ENCODE measurements at places on chromosomes 2 and 18.

- DNase-seq: no peak
These were observed 10.3 kb upstream of the HOXD1 start for GRCh38 chr2:176178038-176178756.

- peak; percentile 72 for DNase-seq
These were observed 920 bp downstream of the GULP1 start for GRCh38 chr2:188292348-188293239.

DNA sequence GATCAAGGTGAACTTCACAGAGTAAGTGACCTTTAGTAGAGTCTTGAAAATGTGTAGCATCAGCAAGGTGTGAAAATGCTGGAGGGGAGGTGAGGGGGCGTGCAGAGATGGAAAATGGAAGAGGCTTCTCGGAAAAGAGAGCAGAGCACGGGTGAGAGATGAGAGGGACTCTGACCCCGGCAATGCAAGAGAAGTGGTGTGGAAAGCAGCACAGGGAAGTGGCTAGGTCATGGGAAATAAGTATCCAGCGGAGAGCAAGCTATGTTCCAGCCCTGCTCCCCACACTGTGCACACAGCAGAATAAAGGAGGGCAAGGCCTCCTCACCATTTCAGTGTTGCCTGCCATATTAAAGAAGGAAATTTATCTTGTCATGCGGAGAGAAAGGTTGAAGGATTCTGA, 241.7 kb upstream of the DOK6 start:
- DNase-seq: no peak

GRCh38 chr2:6784291-6784690, 81.4 kb downstream of the CMPK2 start:
- peak; percentile 21 for DNase-seq

- no peak for DNase-seq
These were observed 200.8 kb downstream of the PLCL1 start for GRCh38 chr2:198004921-198005829.

- no peak for DNase-seq
These were observed 158.6 kb upstream of the SERTAD2 start for GRCh38 chr2:64812285-64812684.

- DNase-seq: no peak
These were observed 135.4 kb upstream of the SERPINE2 start for GRCh38 chr2:224174521-224174920.

DNA sequence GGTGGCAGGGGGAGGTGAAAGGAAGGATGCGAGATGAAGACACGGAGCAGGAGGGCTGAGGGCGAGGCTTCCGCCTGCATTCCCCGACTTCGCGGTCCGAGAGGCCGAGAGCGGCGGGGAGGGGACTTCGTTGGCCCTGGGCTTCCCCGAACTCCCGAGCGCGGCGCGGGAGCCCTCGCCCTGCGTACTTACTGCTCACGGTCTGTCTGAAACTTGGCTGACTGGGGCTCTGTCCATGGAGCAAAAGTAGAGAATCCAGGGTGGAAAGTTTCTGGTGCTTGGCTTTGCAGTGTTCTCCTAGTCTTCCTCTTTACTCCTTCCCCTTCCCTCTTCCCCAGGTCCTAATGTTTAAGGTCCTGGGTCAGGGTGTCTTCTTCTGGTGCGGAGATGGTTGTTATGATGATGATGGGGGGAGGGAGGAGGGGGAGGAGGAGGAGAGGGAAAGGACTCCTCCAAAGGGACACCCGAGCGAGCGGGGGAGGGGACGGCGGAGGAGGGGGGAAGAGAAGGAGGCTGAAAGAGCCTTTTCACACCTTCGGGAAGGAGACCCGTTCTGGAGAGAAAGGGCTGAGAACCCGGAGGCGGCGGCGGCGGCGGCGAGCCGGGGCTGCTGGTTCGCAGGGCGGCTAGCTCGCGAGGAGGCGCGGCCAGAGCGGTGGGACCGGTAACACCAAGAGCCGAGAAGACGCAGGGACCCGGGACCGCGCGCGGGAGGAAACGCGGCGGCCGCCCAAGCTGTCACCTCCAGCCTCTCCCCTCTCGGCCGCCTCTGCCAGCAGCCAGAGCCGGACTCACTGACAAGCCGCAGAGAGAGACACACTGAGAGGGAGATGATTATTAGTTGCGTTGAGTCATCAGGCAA, at the start of gene SATB2:
Gene SATB2, minus strand, starts transcription at position 793 of the 862 bp plus-strand sequence. CDS start 1,902 bp downstream, outside the sequence.
- peak; percentile 58 for DNase-seq

DNA sequence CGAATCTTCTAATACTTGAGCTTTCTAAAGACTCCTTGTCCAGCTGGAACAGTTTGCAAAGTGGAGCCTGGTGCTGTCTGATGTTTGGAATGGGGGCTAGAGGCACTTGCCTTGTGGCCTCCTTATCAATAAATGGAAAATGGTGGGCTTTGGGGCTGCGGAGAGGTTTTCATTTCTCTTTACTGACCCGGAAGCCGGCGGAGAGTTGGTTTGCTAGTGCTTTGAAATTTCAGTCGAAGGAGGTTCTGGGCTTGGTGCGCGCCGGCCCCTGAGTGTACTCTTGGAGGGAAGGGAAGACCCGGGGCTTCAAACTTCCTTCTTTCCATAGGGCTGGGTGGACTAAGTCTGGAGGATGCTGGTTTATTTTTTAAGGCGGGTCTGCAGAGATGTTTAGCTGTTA, 714 bp downstream of the RPIA start:
- DNase-seq: peak; percentile 17

DNA sequence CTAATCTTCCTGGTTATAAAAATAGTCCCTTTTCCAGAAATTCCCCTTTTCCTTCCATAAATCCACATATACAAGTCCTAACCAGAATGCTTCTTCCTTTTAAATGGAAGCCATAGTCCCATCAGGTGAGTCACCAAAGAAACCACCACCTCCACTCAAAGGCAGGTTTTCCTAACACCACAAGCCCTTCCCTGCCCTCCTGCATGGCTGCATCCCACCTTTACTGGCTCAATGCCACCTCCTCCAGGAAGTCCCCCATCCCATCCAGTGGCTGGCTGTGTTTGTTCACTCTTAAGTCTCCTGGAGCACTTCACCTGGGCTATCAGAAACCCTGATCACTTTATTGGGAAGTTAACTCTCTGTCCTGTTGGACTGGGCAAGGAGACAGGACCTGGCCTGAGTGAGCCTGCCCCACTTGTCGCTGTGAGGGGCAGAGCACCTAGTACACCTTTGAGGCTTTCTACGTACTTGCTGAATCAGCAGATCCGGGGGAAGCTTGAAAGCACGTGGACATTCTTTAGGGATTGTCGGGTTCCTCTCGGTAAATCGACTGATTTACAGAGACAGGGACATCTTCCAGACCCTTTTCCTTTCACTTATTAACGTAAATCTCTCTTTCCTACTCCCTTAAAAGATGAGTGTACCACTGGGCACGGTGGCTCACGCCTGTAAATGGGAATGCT, 71.0 kb downstream of the NGEF start:
- no peak for DNase-seq

GRCh38 chr18:7321831-7322230, 90.9 kb downstream of the LRRC30 start:
- DNase-seq: no peak

DNA sequence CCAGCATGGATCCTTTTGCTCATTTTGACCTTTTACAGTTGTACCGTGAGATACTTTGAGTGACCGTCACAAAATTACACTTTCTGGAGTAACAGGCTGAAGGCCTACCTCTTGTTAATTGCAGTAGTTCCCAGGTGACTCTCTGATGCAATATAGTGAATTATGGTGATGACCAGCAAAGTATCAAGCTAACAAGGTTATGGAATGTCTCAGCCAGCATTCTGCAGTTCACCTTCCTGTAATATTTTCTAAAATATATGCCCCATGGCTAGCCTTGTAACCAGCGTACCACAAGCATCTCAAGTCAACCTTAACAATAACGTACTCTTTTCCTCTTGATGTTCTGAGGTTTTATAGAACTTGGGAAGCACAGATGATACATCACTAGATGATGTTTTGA, 234.7 kb downstream of the LTBP1 start:
- no peak for DNase-seq

DNA sequence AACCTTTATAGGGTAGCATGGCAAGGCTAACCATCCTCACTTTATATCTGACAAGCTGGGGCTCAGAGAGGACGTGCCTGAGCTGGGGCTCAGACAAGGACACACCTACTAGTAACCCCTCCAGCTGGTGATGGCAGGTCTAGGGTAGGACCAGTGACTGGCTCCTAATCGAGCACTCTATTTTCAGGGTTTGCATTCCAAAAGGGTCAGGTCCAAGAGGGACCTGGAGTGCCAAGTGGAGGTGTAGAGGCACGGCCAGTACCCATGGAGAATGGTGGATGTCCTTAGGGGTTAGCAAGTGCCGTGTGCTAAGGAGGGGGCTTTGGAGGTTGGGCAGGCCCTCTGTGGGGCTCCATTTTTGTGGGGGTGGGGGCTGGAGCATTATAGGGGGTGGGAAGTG, 1.2 kb upstream of the DES start:
- no peak for DNase-seq

DNA sequence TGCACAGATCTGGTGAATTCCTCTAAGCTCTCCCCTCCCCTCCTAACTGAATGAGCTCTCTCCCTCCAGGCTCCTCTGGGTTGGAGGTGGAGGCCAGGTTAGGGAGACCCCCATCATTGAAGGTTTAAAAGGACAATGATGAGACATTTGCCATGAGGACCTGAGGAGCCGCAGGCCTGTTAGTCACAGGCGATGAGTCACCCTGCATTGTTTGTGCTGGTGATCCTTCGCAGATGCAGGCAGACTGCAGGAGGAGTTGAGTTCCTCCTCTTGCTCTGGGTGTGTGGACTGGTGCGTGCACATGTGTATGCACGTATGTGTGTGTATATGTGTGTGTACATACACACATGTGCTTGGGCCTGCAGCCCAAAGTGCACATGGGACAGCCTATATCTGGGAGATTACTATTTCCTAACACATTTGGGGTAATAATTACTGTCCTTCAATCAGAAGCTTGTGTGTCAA, 42.0 kb downstream of the MCFD2 start:
- peak; percentile 96 for DNase-seq

GRCh38 chr18:38981389-38981788, 1415.8 kb upstream of the CELF4 start:
- DNase-seq: peak; percentile 0

- no peak for DNase-seq
These were observed 182.3 kb upstream of the ST6GAL2 start for GRCh38 chr2:107068069-107068916.

- no peak for DNase-seq
These were observed 272.7 kb downstream of the CD226 start for GRCh38 chr18:69674966-69675365.

DNA sequence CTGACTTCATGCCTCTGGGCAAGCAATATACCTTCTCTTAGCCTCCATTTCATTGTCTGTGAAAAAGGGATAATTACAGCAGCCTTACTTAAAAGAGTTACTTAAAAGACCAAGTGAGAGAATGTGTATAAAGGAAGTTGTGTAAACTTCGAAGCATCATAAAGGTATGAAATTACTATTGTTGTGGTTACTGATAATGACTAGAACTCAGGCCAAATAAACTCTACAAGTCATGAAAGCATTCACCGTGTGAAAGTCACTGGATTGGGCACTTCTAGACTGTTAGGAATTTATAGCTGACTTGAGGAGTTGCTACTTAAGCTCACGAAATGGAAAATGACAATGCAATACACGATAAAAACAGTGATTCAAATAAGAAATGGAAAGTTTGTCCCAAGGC, 67.4 kb upstream of the HAAO start:
- DNase-seq: peak; percentile 29

DNA sequence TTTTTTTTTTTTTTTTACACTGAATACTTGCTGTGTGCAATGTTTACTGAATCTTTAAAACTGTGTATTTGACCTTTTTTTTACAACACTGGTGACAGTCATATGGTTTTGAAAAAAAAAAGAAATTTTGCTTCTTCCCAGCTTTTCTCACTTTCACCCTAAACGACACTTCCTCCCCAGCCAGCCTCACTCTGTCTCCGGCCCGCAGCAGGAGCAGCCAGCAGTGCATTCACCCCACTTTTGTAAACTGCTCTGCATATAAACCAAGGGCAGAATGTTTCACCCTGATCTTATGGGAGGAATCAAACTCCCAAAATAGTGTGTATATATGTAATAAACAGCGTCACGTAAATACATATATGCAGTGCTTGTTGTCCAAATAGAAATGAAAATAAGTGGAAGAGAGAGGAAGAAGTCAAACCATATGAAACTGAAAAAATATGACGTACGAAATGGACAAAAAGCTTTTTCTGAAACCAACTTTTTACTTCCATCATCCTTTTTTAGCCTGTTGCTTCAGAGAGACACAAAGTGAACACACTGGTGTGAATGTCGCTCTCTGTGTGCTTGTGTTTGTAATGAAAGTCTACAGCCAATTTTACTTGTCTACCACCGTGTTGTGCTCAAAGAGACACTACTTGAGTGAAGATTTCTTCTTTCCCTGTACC, 54.2 kb downstream of the ZCCHC2 start:
- no peak for DNase-seq

DNA sequence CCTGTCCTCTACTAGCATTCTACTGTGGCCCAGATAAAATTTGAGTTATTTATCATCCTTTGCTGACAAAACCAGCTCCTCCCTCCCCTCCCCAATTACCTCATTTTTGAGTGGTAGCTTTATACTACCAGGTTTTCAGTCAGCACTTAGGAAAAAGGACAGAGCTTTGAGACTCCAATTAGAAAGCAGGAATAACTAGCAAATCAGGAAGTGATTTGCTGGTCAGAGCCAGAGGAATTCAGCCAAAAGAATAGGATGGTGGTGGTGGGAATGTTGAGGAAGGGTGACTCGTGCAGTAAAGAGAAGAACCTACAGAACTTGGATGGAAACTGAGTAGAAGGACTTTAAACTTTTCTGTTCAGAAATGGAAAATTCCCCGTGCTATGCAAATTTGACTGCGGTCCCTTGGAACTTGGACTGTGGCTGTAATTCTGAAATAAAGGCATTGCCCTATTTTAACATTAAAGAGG, 3.7 kb downstream of the MYL12B start:
- peak; percentile 48 for DNase-seq

DNA sequence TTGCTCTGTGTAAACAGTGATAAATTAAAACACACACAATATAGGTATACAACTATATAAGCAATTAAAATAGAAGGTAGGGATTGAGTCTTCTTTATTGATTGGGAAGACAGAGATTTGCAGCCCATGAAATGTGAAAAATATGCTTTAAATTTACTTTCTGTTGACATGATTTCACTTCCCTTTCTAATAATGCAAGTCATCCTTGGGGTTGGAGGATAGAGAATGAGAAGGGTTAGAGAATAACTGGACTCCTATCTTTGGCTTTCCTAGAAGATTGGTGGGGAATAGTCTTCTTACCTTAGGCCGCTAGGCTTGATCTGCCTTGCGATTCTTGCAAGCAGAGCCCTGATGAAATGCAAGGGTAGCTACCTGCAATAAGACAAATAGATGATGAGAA, 339.8 kb downstream of the NYAP2 start:
- no peak for DNase-seq

DNA sequence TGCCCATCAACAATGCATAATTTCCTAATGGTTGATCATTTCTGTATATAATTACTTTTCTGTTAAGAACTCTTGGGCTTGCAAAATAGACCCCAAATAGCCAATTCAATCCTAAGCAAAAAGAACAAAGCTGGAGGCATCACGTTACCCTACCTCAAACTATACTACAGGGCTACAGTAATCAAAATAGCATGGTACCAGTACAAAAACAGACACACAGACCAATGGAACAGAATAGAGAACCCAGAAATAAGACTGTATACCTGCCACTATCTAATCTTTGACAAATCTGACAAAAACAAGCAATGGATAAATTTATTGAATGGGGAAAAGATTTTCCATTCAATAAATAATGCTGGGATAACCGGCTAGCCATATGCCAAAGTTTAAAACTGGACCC, 78.8 kb downstream of the NR4A2 start:
- DNase-seq: no peak

Data from iris pigment epithelial cell (primary cell).